Fibroblast of skin of right quadriceps (primary cell): ENCODE measurements at places on chromosomes 16 and 17.

GRCh38 chr17:2892305-2892971 is 96.2 kb downstream of the RAP1GAP2 start:
- peak; percentile 62 for DNase-seq

DNA sequence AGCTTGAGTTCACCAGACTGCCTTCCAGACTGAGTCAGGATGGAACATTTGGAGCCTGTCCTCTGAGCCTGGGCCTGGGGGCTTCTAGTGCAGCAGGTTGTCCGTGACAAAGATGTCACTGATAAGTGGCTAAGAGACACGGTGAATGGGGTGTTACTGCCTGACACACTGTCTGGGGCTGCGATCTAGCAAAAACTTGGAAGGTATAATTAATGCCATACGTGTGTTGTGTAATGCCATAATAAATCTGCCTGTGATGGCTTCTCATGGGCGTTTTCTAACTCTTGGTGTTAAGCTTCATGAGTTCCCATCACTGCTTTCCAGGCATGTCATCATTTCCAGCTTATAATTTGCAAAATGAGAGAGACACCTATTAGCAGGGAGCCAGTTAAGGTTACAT is 215.4 kb downstream of the UTP18 start:
- DNase-seq = no peak

DNA sequence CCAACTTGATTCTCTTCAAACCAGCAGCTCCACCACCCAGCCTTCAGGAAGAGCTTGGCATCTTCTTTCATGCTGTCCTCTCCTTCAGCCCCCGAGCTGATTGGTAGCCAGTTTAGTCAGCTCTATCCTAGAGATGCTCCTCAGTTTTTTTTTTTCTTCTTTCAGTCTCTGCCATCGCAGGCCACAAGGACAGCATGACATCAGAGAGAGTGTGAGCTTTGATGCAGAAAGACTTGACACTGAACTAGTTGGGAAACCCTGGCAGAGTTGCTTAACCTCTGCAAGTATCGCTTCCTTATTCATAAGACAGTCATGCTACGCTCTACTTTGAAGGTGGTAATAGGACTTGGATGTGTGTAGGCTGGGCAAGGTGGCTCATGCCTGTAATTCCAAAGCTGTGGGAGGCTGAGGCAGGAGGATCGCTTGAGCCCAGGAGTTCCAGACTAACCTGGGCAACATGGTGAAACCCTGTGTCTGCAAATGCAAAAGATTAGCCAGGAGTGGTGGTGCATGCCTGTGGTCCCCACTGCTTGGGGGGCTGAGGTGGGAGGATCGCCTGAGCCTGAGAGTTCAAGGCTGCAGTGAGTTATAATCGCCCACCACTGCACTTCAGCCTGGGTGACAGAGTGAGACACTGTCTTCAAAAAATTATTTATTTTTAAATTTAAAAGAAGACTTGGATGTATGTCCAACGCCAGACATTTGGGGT is 2.6 kb downstream of the CD300LB start:
- no peak for DNase-seq

DNA sequence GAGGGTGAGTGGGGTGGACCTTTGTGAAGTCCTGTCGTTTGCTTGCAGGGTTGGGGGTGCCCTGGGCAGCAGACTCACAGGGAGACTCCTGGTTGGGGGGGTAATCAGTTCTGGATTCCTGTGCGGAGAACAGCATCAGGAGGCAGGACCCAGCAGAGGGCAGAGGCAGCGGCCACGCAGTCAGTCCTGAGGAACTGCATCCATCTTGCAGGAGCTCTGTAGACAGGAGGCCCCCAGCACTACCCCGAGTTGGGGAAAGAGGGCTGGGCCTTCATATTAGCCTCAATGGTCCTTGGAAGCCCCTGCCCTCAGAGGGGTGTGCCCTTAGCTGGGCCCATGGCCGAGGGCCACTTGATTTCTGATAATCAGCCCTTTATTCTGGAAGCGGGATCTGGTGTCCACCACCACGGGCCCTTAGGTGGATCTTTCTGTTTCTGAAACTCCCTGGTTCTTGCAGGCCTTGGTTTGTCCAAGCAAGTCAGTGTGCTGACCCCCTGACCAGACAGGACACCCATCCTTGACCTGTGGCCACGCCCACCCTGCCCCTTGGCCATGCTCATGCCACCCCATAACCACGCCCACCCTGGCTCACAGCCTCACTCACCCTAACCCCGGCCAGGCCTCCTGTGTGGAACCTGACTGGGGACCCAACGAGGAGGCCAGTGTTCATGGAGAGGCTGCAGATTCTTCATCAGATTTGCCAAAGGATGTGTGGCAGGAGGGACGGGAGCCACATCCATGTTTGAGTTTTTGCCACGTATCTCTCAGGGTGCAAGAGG is 73.5 kb upstream of the CBX4 start:
- no peak for DNase-seq

DNA sequence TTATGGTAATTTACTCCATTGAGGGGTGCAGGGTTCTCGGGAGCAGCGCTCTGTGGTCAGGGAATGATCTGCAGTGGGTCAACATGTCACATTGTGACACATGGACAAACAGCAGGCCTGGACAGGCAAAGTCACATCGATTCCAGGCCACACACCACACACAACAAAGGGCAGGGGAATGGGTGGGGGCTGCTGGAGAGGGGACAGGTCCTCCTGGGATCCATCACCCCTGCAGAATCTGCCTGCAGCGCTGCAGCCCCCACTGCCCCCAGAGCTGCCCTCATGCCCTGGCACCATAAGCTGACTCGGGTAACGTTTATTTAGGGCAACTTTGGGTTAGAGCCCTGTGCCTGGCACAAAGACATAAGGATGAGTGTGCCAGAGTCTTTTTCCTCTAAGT is 9.1 kb downstream of the PEMT start:
- DNase-seq = no peak

GRCh38 chr17:30958187-30958586 is 12.7 kb upstream of the RNF135 start:
- peak; percentile 8 for DNase-seq

DNA sequence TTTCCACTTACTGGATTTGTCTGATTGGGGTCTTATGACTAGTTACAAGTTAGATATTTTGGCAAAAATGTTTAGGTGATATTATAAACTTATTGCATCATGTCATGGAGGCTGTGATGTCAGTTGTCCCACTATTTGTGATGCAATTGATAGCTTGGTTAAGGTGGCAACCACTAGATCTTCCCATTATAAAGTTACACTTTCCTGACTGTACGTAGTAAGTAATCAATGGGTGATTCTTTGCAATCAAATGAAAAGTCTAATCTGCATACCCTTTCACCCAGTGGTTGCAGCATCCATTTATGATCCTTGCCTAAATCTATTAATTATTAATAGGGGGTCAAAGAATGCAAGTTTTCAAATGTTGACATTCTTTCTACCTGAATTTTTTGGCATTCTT is 4.4 kb upstream of the PCTP start:
- DNase-seq = no peak
